ENCODE measurements at places on chromosomes 3 and 15. TPM values are rescaled to one million over a fixed set of nuclear protein-coding genes. Genes with fewer than 3 reads are reported as not detected.

GRCh38 chr3:55621026-55621422 lies 133.9 kb upstream of the WNT5A start:
- H3K4me1 ChIP-seq = no peaks in the 10 kb centered on the region
- H3K27ac ChIP-seq = no peak overlapping the region
- H3K36me3 ChIP-seq = no peaks in the 10 kb centered on the region
- no peak for DNase-seq
- H3K4me3 ChIP-seq = no peak overlapping the region

DNA sequence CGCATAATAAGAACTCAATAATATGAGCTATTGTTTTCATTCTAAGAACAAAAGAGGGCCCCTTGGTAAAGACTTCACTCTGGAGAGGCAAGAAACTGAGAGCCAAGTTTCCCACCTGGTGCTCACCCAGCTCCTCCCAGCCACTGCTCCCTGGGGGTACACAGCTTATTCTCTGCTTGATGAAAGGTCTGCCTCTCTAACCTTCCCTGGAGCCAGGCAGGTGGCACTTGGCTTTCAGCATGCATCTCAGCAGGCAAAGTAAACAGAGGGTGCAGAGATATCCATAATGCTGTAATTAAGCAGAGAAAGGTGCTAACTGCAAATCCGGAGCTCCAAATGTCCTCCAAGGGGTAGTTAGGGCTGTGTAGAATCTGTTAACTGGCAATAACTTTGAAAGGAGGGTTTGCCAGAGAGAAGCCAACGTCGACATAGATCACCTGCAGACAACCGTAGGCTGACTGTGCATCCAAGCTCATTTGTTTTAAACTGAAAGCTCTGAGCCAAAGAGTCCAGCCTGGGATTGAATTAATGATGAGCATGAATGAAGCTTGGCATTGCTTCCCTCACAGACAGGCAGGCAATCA lies 159.6 kb upstream of the PROK2 start:
- no peak overlapping the region for H3K27ac ChIP-seq
- H3K36me3 ChIP-seq = no peaks in the 10 kb centered on the region
- peaks cover 1% of the 10 kb centered on the region for H3K27me3 ChIP-seq
- no peak for DNase-seq
- H3K4me1 ChIP-seq = no peaks in the 10 kb centered on the region

The LYZL4 gene
- total RNA-seq = not detected

The DUOXA1 gene
- 4.9 TPM for total RNA-seq

All from aorta (tissue), 5 donors.